ENCODE measurements at places on chromosomes 11 and 22.
A peak's percentile ranks its signal among the peaks of the same experiment; 100 is the strongest.

GRCh38 chr11:61642162-61642561 is 38.0 kb upstream of the DAGLA start:
- DNase-seq = no peak

- peak; percentile 71 for DNase-seq
Measured at GRCh38 chr11:46912526-46913150, 5.7 kb downstream of the LRP4 start.

DNA sequence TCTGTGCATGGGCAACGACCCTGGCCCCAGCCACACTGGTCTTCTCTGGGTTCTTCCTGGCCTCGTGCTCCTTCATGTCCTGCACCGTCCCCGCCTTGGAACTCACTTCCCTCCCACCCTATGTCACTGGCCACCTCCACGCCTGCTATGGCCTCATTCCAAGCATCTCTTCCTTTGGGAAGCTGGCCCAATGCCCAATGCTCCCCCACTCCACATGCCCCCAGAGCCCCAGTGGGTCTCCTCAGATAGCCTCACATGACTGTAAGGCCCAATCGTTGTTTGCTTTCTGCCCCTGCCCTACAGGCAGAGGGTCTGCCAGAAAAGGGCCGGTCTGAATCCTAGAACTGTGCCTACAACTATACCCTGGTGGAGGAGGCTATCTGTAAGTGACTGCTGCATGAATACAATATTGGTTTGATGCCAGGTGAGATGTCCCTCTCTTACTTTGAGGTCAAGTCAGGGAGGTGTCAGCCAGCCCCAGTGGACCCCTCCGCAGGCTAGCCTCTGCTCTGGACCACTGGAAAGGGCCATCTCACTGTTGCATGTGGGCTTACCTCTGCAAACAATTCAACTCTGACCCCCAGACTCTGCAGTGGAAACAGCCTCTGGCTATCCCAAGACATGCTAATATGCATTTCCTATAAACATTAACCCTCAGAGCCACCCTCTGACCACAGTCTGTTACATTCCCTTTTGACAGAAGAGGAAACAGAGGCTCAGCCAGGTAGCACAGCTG is 2.1 kb upstream of the GNAZ start:
- no peak for DNase-seq

GRCh38 chr11:45259592-45259991 is 26.5 kb downstream of the SYT13 start:
- no peak for DNase-seq

DNA sequence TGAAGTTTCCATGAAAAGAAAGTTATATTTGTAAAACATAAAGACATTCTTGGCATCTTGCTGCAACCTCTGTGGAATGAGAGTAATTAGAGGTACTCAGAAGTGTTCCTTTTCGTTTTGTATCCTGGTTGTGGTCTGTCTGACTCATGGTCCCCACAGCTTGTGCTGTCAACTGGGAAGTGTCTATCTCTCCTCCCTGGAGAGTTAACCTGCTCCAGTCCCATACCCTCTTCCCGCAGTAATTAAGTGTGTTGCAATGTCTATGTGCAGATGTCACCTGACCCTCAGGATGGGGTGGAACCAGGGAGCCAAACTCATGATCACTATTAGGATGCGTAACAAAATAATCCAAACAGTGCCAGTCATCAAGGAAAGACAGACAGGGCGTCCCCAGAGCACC is 23.0 kb upstream of the ZDHHC13 start:
- DNase-seq = peak; percentile 22

Data from KBM-7 (cell line).